ENCODE measurements at places on chromosomes 16 and 17. TPM values are rescaled to one million over a fixed set of nuclear protein-coding genes. Genes with fewer than 3 reads are reported as not detected.

NTN3 gene
- not detected for total RNA-seq

GRCh38 chr16:63188086-63188771, 1152.0 kb upstream of the CDH8 start:
- DNase-seq, result no peak

DNA sequence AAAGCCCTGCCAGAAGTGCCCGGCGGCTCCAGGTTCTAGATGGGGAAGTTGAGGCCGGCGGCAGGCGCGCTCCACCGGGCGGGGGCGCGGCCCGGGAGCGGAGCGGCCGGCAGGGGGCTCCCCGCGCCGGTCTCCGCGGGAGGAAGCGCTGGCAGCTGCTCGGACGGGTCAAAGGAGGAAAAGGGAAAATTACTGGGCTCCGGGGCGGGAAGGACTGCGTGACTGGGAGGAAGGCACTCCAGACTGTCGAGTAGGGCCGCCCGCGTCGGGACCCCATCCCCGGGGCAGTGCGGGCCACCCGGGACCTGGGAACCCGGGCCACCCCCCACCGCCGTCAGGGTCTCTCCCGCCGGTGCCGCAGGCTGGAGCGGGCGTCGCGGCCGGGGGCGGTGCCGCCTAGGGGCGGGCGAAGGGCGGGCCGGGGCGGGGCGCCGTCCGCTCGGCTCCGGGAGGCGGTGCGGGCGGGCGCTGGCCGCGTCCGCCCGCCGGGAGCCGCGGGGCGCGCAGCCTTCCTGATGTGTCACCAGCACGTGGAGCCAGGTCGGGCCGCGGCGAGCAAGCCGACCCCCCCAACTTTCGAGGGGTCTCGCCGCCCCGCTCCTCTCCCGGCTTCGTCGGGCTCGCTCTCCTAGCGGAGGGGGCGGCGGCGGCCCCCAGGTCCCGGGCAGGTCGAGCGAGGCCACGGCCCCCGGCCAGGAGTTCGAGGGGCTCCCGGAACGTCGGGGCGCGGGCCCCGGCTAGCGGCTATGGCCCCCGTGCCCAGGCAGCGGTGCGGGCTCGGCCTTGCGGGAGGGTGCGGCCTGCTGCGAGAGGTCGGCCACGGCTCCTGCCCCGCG, 167.5 kb downstream of the RAB11FIP4 start:
- peak; percentile 75 for DNase-seq

- peak; percentile 88 for DNase-seq
Observed at GRCh38 chr17:76714822-76715495, 4.2 kb upstream of the MXRA7 start.

DNA sequence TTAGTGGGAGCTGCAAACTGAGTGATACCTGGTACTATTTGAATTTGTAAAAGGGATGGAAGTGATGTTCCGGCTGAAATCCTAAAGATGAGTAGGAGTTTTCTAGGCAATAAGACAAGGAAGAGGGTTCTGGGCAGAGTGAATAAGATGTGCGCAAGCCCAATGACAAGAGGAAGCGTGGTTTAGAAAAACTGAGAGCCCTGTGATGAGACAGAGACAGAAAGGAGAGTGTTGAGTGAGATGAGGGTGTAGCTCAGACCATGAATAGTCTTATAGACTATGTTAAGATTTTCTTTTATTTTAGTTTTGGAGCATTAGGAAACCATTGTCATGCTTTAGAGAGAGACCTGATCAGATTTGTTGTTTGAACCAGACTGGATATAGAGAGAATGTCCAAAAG, 50.2 kb downstream of the COX10 start:
- DNase-seq, result no peak
